ENCODE measurements at places on chromosomes 2 and 18.

- no peak for DNase-seq
Observed at GRCh38 chr2:127575185-127575765, 39.8 kb downstream of the MYO7B start.

- DNase-seq: no peak
Observed at GRCh38 chr2:231387904-231388724, 7.4 kb upstream of the B3GNT7 start.

DNA sequence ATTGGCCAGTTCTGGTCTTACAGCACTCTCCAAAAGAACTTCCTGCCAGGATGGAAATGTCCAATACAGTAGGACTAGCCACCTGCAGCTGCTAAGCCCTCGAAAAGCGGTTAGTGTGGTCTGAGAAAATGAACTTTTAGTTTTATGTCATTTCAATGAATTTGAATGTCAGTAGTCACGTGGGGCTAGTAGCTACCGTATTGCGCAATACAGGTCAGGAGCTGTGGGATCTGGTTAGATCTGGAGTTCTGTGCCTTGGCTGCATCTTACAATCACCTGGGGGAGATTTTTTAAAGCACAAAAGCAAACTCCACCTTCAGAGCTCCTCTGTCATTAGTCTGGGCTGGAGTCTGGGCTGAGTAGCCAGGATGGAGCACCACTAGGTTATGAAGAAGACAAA, 35.9 kb downstream of the C1QL2 start:
- no peak for DNase-seq

DNA sequence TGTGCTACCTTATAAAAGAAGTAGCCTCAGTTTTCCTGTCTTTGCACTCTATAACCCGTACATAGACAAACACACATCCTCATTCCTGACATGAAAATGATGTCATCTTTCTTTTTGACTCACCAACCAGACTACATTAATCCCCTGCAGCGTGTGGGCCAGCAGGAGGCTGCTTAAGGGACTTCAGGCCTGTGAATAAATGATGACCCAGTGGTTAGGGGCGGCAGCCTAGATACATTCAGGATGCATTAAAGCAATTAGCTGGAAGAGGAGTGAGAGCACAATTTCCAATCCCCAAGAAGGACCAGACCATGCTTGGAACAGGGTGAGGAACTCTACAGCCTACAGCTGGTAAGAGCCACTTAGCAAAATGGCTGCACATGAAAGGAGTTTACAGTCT, 57.3 kb upstream of the KLF7 start:
- no peak for DNase-seq

GRCh38 chr18:21391074-21391673, 149.1 kb downstream of the GREB1L start:
- no peak for DNase-seq

GRCh38 chr2:2331881-2332280, 806 bp upstream of the MYT1L start:
- no peak for DNase-seq

DNA sequence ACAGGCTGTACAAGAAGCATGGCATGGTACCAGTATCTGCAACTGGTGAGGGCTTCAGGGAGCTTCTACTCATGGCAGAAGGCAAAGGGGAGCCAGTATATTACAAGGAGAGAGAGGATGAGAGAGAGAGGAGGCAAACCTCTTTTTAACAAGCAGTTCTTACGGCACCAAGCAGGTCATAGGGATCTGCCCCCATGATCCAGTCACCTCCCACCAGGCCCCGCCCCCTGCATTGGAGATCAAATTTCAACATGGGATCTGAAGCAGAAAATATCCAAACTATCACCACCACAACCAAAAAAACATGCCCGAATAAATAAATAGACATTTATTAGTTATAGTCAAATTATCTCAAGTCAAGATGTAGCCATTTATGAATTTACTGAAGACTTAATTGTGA, 14.5 kb upstream of the SLC35F5 start:
- DNase-seq: no peak

- no peak for DNase-seq
Observed at GRCh38 chr2:70255637-70256314, 2.2 kb upstream of the PCYOX1 start.

DNA sequence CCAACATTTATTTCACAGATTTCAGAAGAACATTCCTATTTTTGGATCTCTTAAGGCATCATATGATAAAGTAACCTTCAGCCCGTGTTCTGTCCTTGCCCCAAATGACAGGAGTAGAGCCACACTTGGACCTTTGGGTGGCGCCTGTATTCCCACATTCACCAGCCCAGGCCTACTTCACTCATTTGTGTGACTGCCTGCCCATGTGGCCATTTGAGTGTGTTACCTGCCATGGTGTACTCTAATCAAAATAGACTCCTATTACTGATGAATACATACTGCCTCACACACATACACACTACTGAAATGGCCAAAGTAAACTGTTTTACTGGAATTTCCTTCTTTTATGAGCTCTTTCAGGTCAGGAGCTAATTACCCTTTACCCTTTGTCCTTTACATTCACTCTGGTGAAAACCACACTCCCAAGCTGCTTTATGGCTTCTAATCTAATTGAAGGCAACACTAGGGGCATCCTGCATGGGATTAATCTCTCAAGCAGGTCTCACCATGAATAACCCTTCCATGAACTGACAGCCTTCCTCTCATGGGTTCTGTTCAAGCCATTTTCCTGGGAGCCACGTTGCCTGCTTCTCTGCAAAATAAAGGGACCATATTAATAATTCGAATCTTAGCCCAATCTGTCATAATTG, 271.0 kb upstream of the GALNT5 start:
- no peak for DNase-seq

- DNase-seq: no peak
Observed at GRCh38 chr18:24793742-24794141, 333.3 kb downstream of the HRH4 start.

GRCh38 chr18:58682429-58683069, 11.3 kb downstream of the MALT1 start:
- DNase-seq: no peak

DNA sequence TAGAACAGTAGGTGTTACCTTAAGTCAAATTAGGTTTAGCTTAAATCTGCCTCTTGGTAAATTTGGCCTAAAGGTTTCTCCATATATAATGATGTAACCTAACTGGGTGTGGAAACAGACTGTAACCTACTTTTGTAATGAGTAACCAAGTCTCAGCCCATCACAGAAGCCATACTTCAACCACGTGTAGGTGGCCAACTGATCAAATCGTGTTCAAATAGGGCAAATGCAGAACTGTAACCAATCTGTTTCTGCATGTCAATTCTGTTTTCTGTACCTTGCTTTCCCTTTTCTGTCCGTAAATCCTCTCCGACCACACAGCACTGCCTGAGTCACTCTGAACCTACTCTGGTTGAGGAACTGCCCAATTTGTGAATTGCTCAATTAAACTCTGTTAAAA, 34.0 kb upstream of the PLA2R1 start:
- no peak for DNase-seq

DNA sequence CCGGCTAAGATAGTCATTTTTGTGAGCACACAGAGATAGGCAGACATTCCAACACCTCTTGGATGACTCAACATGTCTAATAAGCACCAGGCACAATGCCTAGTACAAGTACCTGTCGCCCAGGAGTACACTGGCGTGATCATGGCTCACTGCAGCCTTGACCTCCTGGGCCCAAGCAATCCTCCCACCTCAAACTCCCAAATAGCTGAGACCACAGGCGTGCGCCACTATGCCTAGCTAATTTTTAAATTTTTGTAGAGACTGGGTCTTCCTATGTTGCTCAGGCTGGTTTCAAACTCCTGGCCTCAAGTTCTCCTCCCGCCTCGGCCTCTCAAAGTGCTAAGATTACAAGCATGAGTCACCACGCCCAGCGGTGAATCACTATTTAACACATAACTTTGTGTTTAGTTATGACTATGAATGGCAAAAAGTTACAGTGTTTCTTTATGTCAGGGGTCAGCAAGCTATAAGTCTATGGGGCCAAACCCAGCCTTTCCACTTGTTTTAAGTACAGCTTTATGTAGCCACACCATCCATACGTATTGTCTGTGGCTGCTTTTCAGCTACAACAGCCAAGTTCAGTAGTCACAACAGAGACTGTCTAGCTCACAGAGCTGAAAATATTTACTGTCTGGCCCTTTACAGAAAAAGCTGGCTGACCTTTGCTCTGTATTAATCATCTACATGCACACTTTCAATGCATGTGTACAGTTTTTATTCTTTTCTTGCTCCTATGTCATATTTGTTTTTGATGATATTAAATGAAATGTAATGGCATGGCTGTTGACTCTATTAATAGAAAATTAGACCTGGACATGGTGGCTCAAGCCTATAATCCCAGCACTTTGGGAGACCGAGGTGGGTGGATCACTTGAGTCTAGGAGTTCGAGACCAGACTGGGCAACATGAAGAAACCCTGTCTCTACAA, 18.7 kb downstream of the ORC2 start:
- no peak for DNase-seq

DNA sequence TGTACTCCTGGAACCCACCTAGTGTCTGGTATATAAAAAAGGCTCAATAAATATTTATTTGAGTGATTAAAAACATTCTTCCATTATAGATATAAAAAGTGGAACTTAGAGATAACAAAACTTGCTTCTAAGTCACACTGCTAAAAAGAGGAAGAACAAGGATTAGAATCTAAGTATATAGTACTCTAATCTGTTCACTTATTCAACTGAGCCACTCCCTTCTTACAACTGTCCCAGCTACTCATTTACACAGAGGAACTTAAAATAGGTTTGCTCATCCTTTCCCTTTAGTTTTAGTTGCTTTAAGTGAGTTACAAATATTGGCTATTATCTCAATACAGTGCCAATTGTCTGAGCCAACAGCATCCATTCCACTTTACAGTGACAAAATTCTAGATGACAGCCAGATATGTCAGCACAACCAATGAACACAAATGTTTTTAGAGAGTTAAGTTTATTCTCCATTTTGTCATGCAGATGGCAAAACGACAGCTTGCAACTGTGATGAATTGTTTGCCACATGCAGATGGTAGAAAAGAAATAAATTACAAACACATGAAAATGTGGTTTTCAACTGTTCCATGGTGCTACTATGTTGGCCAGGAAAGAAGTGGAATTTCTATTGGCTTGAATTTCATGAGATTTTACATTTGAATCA, 280.7 kb upstream of the ZC3H15 start:
- DNase-seq: no peak

GRCh38 chr2:113757138-113757657, 756 bp upstream of the SLC35F5 start:
- no peak for DNase-seq

DNA sequence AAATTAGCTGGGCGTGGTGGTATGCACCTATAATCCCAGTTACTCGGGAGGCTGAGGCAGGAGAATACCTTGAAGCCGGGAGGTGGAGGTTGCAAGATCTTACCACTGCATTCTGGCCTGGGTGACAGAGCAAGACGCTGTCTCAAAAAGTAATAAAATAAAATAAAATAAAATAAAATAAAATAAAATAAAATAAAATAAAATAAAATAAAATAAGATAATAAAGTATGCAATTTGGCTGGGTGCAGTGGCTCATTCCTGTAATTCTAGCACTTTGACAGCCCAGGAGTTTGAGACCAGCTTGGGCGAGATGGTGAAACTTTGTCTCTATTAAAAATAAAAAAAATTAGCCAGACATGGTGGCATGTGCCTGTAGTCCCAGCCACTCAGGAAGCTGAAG, 85.6 kb upstream of the XPO1 start:
- no peak for DNase-seq

DNA sequence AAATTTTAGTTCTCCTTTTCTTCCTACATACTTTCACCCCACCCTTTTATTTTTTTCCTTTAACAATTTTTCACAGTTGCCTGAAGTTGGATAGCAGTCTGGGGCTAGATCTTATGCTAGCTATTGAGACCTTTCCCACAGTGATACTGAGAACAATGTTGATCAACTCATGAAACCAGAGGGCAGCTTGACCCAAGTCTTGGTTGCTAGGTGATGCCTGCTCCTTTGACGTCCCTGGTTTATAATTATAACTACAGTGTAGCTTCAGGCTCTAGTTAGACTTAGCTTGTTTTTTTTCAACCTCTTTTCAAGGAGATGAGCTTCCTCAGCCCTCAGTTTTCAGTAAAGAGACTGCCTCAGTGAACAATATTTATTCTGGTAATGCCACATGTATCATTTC, 648.5 kb downstream of the IRS1 start:
- DNase-seq: no peak

GRCh38 chr18:63421514-63421913, 762 bp downstream of the VPS4B start:
- no peak for DNase-seq

DNA sequence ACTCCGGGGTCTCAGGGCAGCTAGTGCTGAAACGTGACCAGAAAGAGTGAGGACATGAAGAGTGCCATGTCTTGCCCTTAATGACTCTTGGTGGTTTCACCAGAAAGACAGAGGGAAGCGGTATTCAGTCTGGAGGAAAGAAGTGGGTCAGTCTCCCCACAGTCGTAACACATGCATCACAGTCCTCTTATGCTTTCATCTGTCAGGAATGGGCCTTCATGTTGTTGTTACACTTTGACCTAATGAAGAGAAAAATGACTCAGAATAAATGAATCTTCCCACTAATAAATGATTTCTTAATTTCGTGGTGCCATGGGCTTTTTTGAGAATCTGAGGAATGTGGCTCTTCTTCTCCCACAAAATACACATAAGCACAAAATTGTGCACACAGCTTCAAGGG, 103.2 kb downstream of the SLC8A1 start:
- DNase-seq: no peak

DNA sequence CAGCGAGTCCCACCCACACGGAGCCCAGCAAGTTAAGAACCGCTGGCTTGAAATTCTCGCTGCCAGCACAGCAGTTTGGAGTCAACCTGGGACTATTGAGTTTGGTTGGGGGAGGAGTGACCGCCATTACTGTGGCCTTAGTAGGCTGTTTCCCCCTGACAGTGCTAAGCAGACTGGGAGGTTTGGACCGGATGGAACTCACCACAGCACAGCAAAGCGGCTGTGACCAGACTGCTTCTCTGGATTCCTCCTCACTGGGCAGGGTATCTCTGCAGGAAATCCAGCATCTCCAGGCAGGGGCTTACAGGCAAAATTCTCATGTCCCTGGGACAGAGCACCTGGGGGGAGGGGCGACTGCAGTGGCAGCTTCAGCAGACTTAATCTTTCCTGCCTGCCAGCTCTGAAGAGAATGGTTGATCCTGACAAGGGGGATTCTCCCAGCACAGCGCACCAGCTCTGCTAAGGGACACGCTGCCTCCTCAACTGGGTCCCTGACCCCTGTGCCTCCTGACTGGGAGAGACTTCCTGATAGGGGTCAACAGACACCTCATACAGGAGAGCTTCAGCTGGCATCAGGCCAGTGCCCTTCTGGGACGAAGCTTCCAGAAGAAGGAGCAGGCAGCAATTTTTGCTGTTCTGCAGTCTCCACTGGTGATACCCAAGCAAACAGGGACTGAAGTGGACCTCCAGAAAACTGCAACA, 425.4 kb downstream of the NYAP2 start:
- DNase-seq: no peak

DNA sequence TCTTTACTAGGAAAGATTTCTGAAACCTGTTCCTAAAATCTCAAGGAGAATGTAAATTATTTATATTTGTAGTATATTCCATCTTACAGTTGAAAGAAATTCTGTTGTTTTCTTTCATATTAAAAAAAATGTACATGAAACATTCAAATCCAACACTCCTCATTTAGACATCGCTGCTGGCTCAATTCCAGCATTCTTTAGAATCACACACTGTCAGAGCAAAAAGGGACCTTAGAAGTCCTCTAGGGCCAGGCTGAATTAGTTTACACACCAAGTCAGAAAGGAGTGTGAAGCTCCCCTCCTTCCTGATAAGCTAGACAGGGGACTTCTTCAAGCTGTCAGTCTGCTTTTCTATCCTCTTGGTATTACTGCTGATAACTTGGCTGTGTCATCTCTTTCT, 158.6 kb upstream of the LTBP1 start:
- no peak for DNase-seq
